T-helper 1 cell (primary cell): ENCODE measurements at places on chromosomes 4 and X.

- DNase-seq: no peak
Observed at GRCh38 chr4:66279084-66279483, 608.8 kb upstream of the EPHA5 start.

DNA sequence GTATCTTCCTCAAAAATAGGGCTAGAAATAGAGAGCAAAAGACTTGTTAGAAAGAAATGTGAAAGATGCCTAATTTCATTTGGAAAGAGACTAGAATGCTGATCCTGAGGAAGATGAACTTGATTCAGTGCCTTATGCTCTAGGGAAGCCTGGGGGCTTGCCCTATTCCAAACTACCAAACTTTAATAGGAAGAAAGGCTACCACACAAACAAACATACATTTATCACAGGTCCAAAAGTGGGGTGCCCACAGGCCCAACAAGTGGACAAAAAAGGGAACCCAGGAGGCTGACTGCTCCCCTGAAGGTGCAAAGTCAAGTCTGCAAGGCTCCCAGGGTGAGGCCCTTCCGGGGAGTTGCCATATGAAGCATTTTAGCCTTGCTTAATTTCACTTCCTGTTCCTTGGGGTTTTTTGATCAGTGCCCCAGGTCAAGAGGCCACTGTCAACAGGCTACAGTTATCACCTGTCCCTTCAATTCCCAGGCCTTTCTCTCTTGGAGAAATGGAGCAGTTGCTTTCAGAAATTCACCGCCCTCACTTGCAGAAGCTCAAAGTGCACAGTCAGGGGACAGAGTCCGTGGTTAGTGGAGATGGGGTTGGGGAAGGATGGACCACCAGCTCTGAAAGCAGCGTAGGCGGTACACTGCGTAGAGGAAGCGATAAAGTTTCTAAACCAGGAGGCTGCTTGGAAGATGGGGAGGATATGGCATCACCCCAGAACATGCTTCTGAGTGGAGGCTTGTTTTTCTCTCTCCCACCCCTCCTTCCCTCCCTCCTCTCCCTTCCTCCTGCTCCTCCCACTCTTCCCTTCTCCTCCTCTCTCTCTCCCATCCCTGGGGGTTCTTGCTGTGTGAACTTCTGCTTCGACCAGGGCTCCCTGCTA lies 36.4 kb downstream of the TMEM154 start:
- no peak for DNase-seq

GRCh38 chr4:143085224-143085623 lies 99.5 kb upstream of the USP38 start:
- DNase-seq: no peak

GRCh38 chr4:119189638-119190037 lies 22.9 kb upstream of the USP53 start:
- no peak for DNase-seq

DNA sequence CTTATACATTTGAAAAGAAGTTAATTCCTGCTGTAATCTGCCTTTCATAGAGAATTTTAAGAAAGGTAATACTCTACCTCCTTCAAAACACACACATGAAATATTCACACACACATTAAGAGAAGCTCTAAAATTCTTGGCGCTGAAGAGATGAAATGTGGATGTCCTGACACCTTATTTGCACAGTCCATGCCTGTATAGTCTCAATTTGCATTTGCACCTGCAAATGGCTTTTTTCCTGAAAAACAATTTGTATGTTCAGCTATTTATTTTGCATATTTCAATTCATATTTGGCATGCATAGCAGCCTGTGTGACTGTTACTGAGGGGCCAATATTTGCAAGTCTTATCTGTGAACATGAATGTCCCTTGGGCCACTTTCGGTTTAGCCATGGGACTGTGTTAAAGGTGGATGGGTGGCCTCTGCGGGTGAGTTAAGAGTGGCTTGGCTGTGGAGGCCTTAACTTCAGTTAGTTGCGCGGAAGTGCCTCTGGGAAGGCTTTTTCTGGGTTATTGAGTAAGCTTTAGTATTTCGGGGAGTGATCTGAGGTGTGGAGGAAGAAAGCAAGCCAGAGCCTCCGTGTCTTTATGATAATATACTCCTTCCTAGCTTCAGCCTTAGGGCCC lies 443.3 kb upstream of the FAT1 start:
- no peak for DNase-seq

GRCh38 chr4:98573791-98574190 lies 84.6 kb downstream of the TSPAN5 start:
- no peak for DNase-seq

DNA sequence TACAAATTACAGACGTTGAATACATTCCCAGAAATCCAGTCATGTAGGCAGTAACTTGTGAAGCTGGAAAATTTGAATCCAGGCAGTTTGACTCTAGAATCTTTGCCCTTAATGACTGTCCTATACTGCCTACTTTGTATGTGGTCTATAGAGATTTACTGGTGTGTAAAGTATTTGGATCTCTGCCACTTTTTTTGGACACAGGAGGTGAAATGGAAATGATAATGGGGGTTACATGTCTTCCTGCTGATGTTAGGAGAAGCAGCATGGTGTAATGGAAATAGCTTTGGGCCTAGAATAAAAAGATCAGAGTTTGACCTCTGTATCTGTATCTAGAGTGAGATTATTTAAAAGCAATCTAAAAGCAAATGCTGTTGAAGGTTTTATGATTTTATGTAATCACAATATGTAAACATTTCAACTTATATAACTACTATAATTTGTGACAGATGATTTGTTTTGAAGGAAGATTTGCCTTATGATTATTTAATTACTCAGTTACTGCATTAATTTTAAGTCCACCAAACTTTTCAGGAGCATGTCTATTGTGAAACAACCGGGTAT lies 3.3 kb downstream of the COL4A5 start:
- DNase-seq: no peak
